ENCODE measurements at places on chromosomes 4 and X.

DNA sequence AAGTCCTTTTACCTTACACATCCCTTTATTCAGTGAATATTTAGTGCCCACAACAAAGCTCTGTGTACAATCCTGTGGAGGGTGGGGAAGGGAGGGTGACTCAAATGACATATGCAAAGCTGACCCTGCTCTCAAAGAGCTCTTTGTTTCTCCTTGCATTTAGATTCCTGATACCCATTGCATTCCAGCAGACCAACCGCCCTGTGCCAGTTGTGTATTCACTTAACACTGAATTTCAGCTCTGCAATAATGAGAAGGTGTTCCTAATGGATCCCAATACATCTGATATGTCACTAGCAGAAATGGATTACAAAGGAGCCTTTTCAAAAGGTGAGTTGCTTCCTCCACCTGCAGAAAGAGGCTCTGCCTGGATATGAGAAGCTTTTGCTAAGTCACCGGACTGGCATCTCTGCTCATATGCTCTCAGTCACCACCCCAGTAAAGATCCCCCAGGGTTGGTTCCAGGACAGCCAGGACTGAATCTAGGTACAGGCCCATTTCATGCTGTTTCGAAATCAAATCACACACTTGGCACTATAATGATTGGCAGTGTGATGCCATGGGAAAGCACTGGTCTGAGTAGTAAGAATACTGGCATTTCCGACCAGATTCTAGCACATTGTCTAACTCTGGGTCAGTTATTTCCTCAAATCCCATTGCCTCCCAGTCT lies 17.1 kb upstream of the ANXA3 start:
- no peak for DNase-seq

- DNase-seq: no peak
These were observed 53.4 kb downstream of the ZNF518B start for GRCh38 chr4:10403633-10404445.

GRCh38 chr4:55382488-55383003 lies 13.2 kb upstream of the TMEM165 start:
- no peak for DNase-seq

GRCh38 chr4:174107746-174108354 lies 175.6 kb downstream of the FBXO8 start:
- DNase-seq: no peak

DNA sequence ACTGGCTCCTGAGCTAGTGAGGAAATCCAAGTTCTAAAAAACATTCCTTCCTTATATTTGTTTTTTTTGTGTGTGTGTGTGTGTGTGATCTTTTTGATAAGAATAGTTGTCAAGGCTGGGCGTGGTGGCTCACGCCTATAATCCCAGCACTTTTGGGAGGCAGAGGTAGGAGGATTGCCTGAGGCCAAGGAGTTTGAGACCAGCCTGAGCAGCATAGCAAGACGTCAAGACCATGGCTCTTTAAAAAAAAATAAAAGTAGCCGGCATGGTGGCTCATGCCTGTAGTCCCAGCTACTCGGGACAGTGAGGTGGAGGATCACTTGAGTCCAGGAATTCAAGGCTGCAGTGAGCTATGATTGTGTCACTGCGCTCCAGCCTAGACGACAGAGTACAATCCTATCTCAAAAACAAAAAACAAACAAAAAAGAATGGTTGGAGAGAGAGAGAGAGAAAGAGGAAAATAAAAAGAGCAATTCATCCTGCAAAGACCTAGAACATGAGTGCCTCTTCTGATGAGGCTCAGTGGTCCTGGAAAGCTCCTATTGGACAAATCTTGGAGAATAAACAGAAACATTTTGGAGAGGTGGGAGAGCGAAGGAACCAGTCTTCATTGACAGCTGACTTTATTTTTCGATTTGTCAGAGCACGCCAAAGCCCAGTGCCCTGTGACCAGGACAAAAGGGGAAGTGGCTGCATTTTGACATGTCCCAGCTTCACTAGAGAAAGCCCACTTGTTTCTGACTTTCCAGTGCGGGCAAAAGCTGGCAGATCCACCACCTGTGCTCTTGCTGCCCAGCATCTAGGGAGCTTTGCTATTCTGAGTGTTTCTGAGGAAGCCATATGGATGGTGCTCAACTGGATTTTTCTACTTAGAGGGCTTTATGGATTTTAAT lies 244.7 kb downstream of the PALLD start:
- DNase-seq: no peak

DNA sequence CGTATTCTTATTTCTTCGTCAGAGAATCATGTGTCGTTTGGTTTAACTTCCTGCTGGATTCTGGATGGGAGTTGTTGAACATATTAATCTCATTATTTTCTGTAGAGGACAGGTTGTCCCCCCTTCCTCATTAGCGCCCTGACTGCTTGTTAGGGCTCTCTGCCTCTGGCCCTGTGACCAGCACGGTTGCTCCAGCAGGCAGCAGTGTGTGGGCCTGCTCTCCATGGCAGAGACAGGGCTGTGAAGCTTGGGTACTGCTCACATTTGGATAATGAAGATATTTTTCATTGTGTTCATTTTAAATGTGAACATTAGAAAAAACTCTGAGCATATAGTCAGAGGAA lies 102.7 kb downstream of the KLHL8 start:
- DNase-seq: no peak

- DNase-seq: no peak
These were observed 836 bp downstream of the PRRG1 start for GRCh38 chrX:37350034-37350365.

DNA sequence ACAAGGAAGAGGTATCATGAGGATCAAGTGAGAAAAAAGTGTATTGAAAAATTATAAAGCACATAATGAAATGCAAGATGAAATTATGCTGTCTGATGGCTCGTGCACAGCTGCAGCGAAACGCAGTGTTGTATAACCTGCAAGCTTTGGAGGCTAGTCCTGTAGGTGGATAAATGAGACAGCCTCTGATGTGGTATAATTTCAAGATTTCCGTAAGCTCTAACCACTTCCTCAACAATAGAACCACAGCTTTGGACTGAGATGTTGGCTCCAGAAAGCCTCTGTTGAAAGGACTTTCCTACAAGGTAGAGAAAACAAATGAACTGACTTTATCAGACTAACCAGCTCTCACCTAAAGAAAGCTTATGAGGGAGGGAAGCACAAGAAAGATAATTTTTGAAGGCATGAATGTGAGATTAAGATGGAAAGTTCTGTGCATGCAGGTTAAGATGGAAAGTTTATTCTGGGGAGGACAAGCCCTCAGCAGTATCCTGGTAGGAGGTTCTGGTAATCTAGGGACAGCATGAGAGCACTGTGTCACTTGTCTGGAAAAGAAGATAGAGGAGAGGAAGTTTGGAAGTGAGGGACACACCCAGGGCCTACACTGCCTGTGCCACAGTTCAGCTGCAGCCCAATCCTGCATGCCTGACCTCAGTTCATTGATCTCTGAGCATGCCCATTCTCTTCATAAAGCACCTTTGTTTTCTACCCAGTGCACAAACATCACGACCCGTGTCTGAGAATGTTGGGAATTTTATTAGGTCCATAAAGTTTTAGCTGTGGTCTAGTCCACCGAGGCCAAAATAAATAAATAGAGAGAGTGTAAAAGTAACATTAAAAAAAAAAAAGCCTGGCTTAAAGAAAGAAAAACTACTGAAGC lies 161.5 kb upstream of the SFRP2 start:
- no peak for DNase-seq

GRCh38 chrX:133789829-133790228 lies 195.6 kb downstream of the GPC3 start:
- DNase-seq: no peak

- DNase-seq: no peak
These were observed 250.1 kb downstream of the C4orf33 start for GRCh38 chr4:129346036-129346435.

- DNase-seq: no peak
These were observed 1319.7 kb upstream of the TENM3 start for GRCh38 chr4:180923486-180923885.

DNA sequence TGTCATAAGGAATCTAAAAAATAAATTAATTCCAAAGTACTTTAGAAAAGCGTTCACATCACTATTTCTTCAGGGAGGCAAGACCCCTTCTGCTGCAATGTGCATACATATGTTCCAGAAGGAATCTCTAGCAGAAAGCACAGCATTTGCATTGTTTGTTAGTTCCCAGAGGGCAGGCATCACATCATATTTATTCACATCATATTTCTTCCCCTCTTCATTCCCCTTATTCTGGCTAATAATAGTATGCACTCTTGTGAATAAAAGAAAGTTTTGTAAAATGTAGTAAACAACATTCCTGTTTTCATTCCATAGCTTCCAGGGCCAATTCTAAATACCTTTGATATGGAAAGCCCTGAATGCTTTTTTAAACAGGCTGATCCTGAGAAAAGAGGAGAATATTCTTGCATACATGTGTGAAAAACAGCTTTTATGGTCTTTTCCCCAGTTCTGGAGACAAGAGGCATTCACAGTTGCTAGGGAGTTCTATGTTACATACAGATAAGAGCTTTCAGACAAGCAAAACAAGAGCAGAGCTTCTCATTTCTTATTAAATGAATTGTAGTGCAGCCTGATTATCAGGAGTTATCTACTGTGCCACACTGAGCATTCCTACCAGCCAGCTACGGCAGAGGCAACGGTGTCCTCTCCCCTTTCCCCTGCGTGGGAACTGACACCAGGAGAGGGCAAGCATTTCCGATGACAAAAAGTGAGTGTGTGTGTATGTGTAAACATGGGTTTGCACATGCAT lies 15.2 kb downstream of the GATB start:
- DNase-seq: no peak

DNA sequence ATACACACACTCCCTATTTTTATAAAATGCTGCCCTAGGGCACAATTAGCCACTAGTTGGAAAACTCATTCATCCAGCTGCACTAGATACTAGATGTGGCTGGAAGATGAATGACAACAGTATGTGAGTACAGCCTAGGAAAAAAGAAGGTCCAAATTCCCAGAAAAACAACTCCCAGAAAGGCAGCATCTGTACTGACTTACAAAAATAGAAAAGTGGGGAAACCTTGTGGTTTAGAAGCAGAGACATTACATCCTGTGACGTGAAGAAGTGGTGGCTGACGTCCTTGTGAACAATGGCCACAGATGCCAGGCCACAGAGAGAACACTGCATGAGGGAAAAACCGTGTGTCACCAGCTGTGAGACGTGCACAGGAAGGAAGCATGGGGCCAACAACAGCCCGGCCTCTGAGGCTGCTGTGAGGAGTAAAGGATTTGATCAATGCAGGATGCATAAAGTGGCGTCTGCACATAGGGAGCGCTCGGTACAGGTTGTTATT lies 81.2 kb downstream of the SPRY1 start:
- DNase-seq: no peak

- no peak for DNase-seq
These were observed 67.2 kb downstream of the ANK2 start for GRCh38 chr4:113116414-113117357.

DNA sequence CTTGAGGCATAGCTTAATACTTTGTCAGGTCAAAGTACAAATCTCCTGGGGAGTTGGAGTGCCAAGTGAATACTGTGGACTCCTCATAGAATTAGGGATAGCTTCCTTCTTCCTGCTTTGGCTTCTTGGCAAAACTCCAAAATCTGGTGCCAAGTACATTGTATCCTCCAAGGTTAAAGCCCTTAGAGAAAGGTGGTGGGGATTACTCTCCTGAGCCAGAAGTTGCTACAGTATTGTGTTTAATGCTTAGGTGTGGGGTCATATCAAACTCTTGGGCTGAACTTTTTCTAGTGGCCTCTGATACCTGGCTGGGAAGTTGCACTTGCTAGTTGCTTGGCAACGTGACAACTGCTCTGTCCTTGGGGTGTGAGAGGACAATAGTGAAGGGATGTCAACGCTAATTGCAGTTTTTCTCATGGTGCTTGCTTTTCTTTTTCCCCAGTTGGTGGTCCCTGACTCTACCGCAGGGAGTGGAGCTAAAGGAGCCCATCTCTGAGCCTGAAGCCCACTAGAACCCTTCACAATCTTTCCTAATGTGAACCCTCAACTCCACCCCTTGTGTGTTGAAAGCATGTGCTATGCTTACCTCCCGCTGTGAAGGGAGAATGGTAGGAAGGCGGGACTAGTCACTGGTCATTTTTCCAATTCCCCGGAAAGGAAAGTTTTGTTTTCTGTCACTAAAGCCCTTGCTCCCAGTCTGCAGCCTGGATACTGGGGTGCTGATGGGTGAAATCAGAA lies 35.5 kb downstream of the DLG3 start:
- DNase-seq: no peak

DNA sequence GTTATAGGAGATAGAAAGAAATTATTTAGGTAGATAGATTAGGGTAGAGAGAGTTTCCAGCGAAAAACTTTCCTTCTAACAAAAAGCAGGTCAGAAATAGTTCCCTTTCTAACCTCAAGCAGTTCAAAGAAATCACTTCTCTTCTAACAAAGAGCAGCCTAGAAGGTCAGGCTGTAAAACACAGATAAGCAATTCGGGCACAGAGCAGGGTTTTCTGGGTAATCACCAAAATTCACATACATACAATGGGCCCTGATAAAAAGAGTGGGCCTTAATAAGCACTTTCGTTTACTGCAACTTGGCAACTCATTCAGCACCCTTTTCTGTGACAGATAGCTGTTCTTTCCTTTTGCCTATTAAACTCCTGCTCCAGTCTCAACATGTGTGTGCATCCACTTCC lies 13.4 kb upstream of the NAF1 start:
- DNase-seq: no peak

- no peak for DNase-seq
These were observed 34.4 kb downstream of the FAM13A start for GRCh38 chr4:89022426-89023128.

- DNase-seq: no peak
These were observed 34.0 kb upstream of the MAGEB2 start for GRCh38 chrX:30181353-30181752.

- DNase-seq: no peak
These were observed 34.1 kb upstream of the SPON2 start for GRCh38 chr4:1206299-1207156.

- DNase-seq: no peak
These were observed 55.7 kb downstream of the LINC00632 start for GRCh38 chrX:140765043-140765784.

DNA sequence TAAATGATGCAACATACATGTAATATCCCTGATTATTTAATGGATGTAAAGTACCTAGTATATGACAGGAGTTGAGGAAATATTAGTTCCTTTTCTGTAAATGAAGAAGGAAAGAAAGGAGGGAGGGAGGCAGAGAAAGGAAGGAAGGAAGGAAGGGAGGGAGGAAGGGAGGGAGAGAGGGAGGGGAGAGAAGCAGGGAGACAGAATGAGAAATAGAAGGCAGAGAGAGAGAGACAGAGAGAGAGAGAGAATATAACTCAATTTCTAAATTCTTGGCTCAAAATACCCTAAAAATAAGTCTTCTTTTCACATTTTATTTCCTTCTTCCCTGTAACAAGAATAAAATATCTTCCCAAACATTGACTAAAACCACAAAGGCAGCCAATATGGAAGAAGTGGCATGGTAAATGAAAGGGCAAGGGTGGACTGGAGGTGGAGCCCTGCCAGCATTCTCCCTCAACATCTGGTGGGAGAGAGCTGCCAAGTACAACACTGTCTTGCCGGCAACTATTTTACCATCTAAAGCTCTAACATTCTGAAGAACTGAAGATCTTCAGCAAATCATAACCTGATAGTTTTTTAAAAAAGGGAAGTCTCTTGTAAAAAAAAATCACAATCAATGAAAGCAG lies 245.1 kb downstream of the PPP3CA start:
- no peak for DNase-seq

- no peak for DNase-seq
These were observed 6.6 kb downstream of the TIMM17B start for GRCh38 chrX:48890934-48891401.

Measured in stimulated activated CD4-positive, alpha-beta T cell treated with anti-CD3 and anti-CD28 coated beads, TNF-alpha, amount 100 ng/mL, for 1 hour (primary cell).